ENCODE measurements at places on chromosomes 16 and 17. TPM values are rescaled to one million over a fixed set of nuclear protein-coding genes. Genes with fewer than 3 reads are reported as not detected.
A peak's percentile ranks its signal among the peaks of the same experiment; 100 is the strongest.

KCNAB3 gene
- 1.9 TPM for total RNA-seq

CTRL gene
- total RNA-seq: 0.90 TPM

RHBDF2 gene
- 45.0 TPM for total RNA-seq

HSD17B1 gene
- total RNA-seq: 0.62 TPM

MPV17L gene
- 5.6 TPM for total RNA-seq

TMEM235 gene
- total RNA-seq: not detected

DOC2B gene
- 16.3 TPM for total RNA-seq

SULT1A1 gene
- total RNA-seq: 29.8 TPM

MMP28 gene
- total RNA-seq: 6.4 TPM

NUTF2 gene
- total RNA-seq: 80.7 TPM

B3GNT9 gene
- total RNA-seq: 21.3 TPM

KRTAP4-3 gene
- not detected for total RNA-seq

DNA sequence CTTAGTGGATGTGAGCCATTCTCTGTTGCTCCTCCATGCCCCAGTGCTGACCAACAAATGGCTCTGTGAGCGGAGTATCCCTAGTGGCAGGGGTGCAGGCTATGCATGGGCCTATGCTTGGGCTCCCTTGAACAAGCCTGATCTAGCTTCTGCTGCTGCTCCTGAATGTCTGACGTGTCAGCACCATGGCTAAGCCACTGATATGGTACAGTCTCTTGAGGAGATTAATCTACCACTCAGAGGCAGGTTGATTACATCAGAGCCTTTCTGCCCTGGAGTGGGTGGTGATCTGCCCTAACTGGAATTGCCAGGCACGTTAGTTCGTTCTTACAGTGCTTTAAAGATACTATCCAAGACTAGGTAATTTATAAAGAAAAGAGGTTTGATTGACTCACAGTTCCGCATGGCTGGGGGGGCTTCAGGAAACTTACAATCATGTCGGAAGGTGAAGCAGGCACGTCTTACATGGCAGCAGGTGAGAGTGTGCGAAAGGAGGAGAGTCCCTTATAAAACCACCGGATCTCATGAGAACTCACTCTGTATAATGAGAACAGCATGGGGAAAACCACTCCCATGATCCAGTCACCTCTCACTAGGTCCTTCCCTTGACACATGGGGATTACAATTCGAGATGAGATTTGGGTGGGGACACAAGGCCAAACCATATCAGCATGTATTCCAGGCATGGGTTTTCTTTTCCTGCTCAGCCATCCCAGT lies 41.5 kb upstream of the B4GALNT2 start:
- H3K27ac ChIP-seq: no peak overlapping the region
- no peaks in the 10 kb centered on the region for H3K4me1 ChIP-seq
- no peaks in the 10 kb centered on the region for H3K36me3 ChIP-seq
- H3K4me3 ChIP-seq: no peak overlapping the region
- H3K27me3 ChIP-seq: no peaks in the 10 kb centered on the region
- no peak for DNase-seq

DNA sequence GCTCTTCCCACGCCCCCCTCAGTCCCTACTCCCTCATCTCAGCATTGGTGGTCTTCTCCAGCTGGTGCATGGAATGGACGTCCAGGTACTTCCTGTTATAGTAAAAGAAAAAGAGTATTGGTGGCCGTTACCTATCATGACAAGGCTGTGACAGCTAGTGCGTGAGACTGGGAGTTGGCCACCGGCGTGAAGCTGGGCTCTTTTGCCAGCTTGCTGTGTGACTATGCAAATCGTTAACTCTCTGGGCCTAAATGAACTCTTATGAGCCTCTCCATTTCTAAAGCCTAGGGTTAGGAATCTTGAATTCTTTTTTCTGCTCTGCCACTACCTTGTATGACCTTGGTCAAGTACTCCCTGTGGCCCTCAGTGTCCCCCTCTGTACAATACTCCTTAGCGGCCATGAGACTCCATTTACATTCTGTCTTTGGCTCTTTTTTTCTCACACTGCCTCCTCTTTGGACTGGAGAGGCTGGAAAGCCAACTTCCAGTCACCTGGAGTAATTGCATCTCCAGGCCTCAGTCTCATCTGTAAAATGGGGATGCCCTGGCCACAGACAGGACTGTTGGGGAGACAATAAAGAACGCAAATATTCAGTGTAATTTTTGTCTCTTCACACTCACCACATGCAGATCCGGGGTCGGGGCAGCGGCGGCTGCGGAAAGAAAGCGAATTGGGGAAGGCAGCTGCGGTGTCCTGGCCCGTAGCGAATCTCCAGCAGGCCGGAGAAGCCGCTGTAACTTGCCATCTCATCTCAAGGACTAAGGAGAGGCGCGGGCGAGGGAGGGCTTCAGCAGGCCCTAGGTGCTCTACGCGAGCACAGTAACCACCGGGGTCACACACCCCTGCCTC lies 1.1 kb downstream of the CFAP119 start:
- no peaks in the 10 kb centered on the region for H3K27me3 ChIP-seq
- no peak overlapping the region for H3K27ac ChIP-seq
- H3K4me1 ChIP-seq: peaks cover 5% of the 10 kb centered on the region
- peaks cover 7% of the 10 kb centered on the region for H3K36me3 ChIP-seq

- H3K27me3 ChIP-seq: no peaks in the 10 kb centered on the region
- DNase-seq: no peak
- no peaks in the 10 kb centered on the region for H3K36me3 ChIP-seq
- no peak overlapping the region for H3K4me3 ChIP-seq
- H3K27ac ChIP-seq: no peak overlapping the region
- H3K4me1 ChIP-seq: no peaks in the 10 kb centered on the region
Measured at GRCh38 chr16:73568769-73569168, 520.8 kb upstream of the ZFHX3 start.

DNA sequence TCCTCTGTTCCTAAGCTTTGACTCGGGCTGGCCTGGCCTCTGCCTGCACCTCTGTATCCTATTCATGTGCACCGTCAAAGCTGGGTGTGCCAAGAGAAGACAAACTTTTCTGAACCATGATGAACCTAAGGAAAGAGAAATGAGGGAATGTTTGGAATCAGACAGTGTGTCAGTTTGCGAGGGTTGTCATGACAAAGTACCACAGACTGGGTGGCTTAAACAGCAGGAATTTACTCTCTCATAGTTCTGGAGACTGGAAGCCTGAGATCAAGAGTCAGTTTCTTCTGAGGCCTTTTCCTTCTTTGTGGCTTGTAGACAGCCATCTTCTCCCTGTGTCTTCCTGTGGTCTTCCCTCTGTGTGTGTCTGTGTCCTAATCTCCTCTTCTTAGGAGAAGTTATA lies 129.0 kb downstream of the KATNIP start:
- H3K4me3 ChIP-seq: no peak overlapping the region
- H3K36me3 ChIP-seq: no peaks in the 10 kb centered on the region
- no peak overlapping the region for H3K27ac ChIP-seq
- H3K27me3 ChIP-seq: no peaks in the 10 kb centered on the region
- H3K4me1 ChIP-seq: no peaks in the 10 kb centered on the region

DNA sequence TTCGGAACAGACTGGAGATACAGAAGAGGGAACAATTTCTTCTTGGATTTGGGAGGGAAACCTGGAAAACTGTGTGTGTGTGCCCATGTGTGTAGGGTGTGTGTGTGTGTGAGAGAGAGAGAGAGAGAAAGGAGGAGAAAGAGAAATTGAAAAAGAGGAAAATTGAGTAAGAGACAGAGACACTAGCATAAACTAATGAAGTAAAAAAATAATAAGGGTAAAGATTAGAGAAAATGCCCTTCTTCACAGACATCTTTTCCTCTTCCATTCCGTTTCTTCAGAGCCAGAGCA lies 13.9 kb upstream of the HOXB2 start:
- H3K27me3 ChIP-seq: no peaks in the 10 kb centered on the region
- no peak overlapping the region for H3K27ac ChIP-seq
- no peak overlapping the region for H3K4me3 ChIP-seq
- no peaks in the 10 kb centered on the region for H3K4me1 ChIP-seq

- DNase-seq: no peak
- no peak overlapping the region for H3K27ac ChIP-seq
- H3K4me3 ChIP-seq: no peak overlapping the region
- H3K36me3 ChIP-seq: peaks cover 10% of the 10 kb centered on the region
- no peaks in the 10 kb centered on the region for H3K4me1 ChIP-seq
Measured at GRCh38 chr17:78824240-78824639, 16.4 kb downstream of the USP36 start.

- no peaks in the 10 kb centered on the region for H3K4me1 ChIP-seq
- DNase-seq: no peak
- H3K36me3 ChIP-seq: no peaks in the 10 kb centered on the region
- H3K4me3 ChIP-seq: no peak overlapping the region
- H3K27me3 ChIP-seq: no peaks in the 10 kb centered on the region
Measured at GRCh38 chr17:82063424-82064415, 1.9 kb downstream of the DUS1L start.

DNA sequence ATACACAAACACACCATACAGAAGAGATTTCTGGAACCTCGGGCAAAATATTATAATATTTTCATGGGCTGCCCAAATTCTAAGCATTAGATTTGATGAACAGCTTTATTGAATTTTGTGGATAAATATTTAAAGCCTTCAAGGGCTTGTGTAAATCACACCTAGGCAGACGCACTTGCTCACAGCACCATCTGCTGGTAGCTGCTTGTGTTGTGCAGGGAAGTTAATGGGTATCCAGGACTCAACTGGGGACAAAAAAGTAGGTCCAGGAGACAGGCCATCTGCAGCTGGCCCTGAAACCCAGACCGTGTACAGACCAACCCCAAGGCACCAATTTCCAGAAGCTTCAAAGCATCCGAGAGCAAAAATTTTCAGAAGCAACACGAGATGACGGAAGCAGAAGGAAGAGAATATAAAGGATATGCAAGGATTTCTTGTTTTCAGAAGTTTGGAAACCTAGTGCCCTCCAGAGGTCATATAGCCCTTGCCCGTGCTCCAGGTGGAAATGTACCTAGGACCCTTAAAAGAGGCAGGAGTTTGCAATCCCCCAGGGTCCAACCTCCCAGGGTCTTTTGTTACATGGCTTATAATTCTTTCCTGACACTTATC lies 140.0 kb downstream of the CHD9NB start:
- no peak overlapping the region for H3K27ac ChIP-seq
- DNase-seq: peak; percentile 52
- no peaks in the 10 kb centered on the region for H3K27me3 ChIP-seq
- no peaks in the 10 kb centered on the region for H3K36me3 ChIP-seq
- no peaks in the 10 kb centered on the region for H3K4me1 ChIP-seq

GRCh38 chr16:23416816-23417215 lies 36.2 kb downstream of the COG7 start:
- DNase-seq: no peak
- peaks cover 18% of the 10 kb centered on the region for H3K36me3 ChIP-seq
- no peak overlapping the region for H3K4me3 ChIP-seq
- no peaks in the 10 kb centered on the region for H3K27me3 ChIP-seq
- no peaks in the 10 kb centered on the region for H3K4me1 ChIP-seq

DNA sequence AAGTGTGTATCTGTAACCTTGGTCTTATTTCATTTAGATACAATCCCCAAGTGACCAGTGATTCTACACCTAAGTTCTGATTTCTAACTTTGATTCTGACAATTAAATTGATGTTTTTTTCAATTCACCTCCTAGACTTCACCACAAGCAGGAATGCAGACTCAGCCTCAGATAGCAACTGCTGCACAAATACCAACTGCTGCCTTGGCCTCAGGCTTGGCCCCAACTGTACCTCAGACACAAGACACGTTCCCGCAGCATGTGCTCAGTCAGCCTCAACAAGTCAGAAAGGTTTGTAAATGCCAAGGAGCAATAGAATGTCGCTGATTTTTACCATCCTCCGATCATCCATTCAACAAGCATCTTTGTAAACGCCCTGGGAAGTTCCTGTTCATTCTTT lies 177.7 kb downstream of the MRTFB start:
- H3K36me3 ChIP-seq: peaks cover 10% of the 10 kb centered on the region
- no peak overlapping the region for H3K4me3 ChIP-seq
- H3K27ac ChIP-seq: no peak overlapping the region
- DNase-seq: no peak
- no peaks in the 10 kb centered on the region for H3K27me3 ChIP-seq

DNA sequence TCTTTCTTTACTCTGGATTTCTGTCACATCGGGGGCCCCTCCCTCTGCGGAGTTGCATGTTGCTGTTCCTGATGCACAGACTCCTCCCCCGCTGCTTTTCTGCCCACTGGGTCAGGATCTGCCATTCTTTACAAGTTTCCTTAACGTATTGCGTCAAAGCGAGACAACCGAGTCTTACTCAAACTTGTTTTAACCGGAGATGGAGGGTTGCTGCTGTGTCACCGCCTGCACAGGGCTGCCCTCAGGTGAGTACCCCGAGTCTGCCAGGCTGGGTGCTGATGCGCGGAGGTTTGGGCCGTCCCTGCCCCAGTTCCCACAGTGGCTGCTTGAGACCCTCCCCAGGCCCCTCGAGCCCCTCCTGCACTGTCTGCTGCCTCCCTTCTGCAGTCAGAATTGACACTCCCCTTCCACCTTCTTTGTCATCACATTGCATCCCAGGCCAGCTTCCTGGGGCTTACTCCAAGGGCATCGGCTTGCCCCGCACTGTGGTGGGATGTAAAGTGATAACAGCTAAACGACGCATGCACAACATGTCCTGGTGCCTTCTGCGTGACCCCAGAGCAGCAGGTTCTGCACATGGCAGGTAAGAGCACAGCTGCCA lies 19.3 kb downstream of the CARHSP1 start:
- H3K27ac ChIP-seq: no peak overlapping the region
- no peak for DNase-seq
- H3K4me3 ChIP-seq: no peak overlapping the region
- H3K4me1 ChIP-seq: no peaks in the 10 kb centered on the region

DNA sequence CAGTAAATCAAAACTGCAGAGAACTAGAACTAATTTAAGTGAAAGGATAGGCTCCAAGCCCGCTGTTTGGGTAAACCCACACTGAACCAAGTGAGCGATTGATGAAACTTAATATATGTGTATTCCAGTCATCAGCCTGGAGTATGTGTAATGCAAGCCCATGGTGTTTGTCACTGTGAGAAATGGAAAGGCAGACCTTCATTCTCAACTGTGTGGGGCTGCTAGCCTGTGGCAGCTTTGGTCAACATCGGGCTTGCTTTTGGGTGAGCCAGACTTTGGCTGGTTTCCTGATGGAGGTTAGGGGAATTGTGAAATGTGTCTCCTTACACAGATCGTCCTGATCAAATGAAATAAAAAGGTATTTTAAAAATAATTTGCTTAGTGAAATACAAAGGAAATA lies 279.9 kb downstream of the IRX3 start:
- H3K27me3 ChIP-seq: no peaks in the 10 kb centered on the region
- DNase-seq: no peak
- no peaks in the 10 kb centered on the region for H3K36me3 ChIP-seq
- no peak overlapping the region for H3K27ac ChIP-seq
- H3K4me1 ChIP-seq: no peaks in the 10 kb centered on the region

GRCh38 chr17:57091186-57091618 lies 6.2 kb downstream of the AKAP1 start:
- H3K27ac ChIP-seq: peak overlapping the region; percentile 99
- no peaks in the 10 kb centered on the region for H3K27me3 ChIP-seq
- no peak overlapping the region for H3K4me3 ChIP-seq
- H3K4me1 ChIP-seq: peaks cover 25% of the 10 kb centered on the region
- no peaks in the 10 kb centered on the region for H3K36me3 ChIP-seq
- DNase-seq: peak; percentile 82

Data from aorta (tissue), 5 donors.